MV-4-11 (cell line): ENCODE measurements at places on chromosomes 6 and 20.
A peak's percentile ranks its signal among the peaks of the same experiment; 100 is the strongest.

- peak; percentile 83 for DNase-seq
These were observed 75.1 kb downstream of the TBC1D7 start for GRCh38 chr6:13253272-13253671.

DNA sequence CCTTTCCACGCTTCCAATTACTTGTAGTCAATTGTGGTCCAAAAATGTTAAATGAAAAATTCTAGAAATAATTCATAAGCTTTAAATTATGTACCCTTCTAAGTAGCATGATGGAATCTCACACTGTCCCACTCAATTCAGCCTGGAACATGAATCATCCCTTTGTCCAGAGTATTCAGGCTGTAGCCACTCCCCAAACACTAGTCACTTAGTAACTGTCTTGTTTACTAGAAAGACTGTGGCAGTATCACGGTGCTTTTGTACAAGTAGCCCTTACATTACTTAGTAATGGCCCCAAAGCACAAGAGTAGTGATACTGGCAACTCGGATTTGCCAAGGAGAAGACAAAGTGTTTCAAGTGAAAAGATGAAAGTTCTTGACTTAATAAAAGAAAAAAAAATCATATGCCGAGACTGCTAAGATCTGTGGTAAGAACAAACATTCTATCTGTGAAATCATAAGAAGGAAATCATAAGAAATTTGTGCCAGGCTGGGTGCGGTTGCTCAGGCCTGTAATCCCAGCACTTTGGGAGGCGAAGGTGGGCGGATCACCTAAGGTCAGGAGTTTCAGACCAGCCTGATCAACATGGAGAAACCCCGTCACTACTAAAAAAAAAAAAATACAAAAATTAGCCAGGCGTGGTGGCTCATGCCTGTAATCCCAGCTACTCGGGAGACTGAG, 168.5 kb upstream of the SIM1 start:
- peak; percentile 1 for DNase-seq

DNA sequence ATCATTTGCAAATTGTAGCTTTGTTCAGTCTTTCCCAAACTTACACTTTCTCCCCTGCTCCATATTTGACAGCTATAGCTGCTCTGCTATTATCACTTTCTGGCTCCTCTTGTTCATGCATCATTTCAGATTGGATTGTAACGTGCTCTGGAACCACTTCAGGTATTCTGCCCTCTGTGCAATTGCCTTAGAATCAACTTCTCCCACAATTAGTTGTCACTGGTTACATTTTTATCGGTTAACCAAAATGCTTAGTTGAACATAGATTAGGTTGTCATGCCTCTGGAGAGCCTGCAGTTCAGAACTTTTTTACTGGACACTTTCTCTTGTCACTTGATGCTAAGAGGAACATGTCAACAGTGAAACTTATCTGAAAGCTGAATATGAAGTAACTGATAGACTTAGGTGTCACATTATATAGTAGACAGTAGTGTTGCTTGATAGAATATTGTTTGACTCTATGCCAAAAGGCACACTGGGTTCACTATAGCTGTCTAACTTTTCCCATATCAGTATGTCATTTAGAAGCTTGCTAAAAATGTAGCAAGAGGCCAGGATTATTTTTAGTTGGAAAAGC, 127.7 kb upstream of the PTPRK start:
- no peak for DNase-seq

- no peak for DNase-seq
These were observed 51.4 kb downstream of the TXLNB start for GRCh38 chr6:139240161-139241010.

DNA sequence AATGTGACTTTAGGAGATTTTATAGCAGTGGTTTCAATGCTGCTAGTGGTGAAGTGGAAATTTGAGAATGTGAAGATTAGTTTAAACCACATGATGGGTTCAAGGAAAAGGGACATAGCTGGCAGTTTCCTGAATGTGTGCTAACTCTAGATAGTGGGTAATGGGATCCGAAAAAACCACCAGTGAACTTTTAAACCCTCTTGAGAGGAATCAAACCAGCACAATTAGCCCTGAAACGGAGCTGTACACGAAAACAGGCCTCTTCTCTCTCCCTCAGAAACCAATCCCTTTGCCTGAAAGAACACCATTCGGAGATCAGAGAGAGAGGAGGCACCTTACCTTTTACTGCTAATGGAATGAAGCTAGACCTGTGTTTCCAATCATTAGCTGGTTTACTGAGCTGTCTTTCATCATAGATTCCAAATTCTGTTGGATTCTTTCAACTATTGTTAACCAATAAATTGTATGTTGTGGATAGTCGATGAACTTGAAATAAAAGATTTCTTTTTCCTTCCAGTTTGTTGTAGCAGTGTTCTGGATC, 103.9 kb downstream of the AIG1 start:
- peak; percentile 65 for DNase-seq

DNA sequence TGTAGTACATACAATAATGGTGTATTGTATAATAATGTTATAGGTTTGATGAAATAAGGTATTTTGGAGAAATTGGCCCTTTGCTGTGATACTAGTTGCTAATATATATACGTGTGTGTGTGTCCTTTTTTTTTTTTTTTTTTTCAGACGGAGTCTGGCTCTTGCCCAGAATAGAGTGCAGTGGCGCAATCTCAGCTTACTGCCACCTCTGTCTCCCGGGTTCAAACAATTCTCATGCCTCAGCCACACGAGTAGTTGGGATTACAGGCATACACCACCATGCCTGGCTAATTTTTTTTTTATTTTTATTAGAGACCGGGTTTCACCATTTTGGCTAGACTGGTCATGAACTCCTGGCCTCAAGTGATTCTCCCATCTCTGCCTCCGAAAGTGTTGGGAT, 23.3 kb downstream of the SENP6 start:
- DNase-seq: no peak

DNA sequence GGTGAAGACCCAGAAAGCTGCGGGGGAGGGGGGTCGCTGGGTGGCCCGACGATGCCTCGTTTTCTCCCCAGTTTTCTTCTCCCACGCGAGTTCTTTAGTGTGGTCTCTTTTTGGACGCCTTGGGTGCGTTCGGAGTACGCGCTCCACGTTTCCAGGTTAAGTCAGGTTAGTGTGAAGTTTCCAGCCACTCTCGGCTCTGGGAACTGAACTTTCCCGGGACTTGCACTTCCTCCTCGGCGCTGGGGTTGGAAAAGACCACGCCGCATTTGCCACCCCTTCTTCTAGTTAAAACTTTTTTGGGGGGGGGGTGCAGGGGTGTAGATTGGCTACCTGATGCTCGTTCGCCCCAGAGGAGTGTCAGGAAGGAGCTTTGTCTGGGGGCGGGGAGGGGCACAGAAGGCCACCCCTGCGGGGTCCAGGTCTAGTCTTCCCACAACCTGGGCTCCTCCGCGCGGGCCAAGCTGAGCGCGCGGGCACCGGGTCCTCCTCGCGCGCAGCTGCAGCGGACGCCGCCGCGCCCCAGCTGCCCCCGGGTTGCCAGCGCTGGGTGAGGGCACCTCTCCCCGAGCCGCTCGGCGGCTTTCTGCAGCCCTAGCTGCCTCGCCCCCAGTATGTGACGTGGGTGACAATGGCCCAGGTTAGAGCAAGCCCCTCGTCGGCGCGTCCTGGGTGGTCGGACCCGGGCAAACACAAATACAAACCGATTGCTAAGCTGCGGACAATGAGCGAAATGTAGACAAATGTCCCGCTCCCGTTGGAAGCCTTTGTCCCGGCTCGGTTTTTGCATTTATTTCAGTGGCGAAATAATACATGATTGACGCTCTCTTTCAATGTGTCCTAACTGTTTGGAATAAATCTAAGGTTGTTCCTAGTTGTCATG, 1.7 kb upstream of the NKX2-2 start:
- no peak for DNase-seq

DNA sequence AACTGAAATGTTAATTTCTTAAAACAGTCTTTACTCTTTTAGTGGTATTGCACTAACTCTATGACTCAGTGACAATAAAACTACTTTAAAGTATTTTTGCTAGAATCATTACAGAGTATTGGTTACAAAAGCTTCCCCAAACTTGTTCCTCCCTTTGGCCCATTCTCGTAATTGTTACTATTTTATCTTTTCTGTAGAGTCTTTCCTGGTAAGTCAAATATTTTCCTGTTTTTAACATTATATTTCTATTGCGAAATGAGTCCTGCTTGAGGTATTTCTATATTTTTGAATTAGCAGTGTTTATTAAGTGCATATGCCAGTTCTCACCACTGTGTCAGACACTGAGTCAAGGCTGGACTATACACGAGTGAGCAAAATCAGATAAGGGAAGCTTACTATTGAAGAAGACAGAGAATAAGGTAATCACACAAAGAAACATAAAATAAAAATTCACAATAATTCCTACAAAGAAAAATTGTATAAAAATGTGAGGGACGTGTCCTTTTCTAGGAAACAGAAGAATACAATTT, 970.5 kb downstream of the EYS start:
- DNase-seq: peak; percentile 15

DNA sequence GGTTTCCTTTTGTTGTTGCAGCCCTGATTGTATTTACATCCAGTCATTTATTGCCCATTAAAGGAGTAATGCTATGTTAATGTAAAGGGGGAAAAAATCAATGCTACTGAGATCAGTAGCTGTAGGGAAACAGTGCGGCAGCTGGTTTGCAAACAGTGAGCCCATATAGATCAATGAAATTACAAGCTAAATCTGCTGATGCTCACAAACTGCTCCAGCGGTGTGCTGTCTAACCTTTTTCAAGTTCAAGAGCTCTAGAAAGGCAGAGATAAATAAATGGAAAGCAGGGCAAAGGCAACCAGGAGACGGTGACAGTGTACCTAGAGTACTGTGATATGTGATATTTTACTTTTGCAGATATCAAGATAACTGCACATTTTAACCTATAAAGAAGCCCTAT, 449.0 kb upstream of the MMS22L start:
- no peak for DNase-seq

DNA sequence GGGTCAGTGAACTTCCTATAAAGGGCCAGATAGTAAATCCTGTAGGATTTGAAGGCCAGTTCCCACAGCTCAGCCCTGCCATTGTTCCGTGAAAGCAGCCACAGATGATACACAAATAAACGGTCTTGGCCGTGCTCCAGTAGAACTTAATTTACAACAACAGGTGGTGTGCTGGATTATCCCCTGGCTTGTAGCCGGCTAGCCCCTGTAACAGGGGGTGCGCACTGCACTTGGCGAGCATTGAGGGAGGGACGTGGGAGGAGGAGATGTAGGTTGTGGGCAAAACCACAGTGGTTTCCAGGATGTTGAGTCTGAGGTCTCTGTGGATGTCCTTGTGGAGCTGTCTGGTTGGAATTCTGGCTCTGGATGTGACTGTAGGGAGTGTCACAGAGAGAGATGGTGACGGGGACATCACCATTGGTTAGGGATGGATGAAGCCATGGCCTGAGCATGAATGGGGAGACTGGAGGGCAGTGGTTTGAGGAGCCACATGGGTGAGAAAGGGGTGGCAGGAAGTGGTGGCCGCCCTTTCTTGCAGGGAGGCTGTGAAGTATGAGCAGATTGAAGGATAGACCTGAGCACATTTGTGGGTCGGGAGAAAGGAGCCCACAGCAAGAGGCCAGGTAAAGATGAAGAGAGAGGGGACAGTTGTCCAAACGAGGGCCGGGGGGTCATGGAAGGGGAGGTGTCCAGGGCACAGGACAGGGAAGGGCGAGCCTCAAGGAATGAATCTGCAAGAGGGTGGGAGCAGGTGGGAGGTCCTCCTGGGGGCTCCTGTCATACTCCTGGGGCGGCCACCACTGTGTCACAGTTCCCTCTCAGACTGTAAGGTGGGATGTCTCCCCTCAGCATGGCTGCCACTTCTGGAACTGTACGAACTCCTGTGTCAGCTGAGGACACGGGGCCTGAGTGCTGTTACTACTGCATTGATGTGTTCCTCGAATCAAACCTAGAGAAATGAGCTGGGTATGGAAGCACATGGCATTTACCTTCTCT, 53.6 kb downstream of the CDH26 start:
- no peak for DNase-seq

DNA sequence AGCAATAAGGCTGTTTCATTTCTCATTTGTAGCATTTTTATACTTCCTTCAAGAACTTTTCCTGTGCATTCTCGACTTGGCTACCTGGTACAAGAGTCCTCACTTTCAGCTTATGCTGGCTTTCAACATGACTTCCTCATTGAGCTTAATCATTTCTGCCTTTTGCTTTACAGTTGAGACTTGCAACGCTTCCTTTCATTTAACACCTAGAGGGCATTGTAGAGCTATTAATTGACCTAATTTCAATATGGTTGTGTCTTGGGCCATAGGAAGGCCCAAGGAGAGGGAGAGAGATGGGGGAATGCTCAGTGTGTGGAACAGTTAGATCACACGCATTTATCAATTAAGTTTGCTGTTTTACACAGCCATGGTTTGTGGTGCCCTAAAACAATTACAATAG, 37.2 kb downstream of the SLC22A2 start:
- peak; percentile 63 for DNase-seq
